ENCODE measurements at places on chromosomes 1 and 21.

- no peak for DNase-seq
- H3K27ac ChIP-seq: no peak overlapping the region
- H3K36me3 ChIP-seq: peaks cover 5% of the 10 kb centered on the region
These were observed 39.7 kb upstream of the DMRTA2 start for GRCh38 chr1:50462964-50463363.

DNA sequence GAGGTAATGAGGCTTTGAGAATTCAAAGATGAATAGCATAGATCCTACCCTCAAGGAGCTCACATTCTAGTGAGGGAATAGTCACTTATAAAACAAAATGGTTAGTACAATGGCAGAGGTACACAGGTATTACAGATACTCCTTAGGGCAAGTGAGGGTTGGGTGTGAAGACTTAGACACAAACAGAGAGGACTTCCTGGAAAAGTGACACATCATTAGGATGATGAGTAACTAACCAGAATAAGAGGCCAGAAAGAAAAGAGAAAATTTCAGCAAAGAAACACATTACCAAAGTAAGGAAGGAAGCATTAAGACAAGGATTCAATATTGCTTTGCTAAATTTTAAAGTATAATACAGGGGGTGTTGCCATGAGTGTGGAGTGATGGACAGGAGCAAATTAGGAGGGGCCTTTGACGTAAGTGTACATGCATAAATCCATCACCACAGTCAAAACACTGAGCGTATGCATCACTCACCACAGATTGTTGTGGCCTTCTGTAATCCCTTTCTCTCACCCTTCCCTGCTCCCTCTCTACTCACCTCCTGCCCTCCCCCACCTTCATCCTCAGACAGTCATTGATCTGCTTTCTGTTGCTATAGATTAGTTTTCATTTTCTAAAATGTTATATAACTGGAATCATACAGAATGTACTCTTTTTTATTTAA lies 7.9 kb downstream of the CD53 start:
- no peak for DNase-seq
- no peaks in the 10 kb centered on the region for H3K4me1 ChIP-seq
- no peak overlapping the region for H3K27ac ChIP-seq
- H3K36me3 ChIP-seq: no peaks in the 10 kb centered on the region

GRCh38 chr1:51172811-51173210 lies 63.3 kb upstream of the RNF11 start:
- H3K27ac ChIP-seq: no peak overlapping the region
- no peaks in the 10 kb centered on the region for H3K4me1 ChIP-seq
- H3K27me3 ChIP-seq: peaks cover 43% of the 10 kb centered on the region

DNA sequence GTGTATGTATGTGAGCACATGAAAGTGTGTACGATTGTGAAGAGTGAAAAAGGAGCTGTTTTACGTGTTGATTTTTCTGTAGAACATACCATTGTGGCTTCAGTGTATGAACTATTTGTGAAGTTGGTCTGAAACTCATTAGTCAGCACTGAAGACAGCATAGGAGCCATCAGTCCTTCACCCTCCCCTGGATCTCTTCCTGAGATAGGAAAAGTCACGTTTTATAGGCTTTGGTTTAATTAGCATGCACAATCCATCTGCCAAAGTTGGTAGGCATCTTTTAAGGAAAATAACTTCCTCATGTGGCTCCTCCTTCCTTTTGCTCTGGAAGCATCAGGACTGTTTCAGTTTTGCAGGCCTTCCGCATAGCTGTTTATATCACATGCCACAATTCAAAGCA lies 1.4 kb upstream of the RABIF start:
- peaks cover 11% of the 10 kb centered on the region for H3K4me1 ChIP-seq
- peaks cover 22% of the 10 kb centered on the region for H3K36me3 ChIP-seq
- no peak overlapping the region for H3K27ac ChIP-seq
- H3K27me3 ChIP-seq: no peaks in the 10 kb centered on the region
- no peak for DNase-seq
- no peak overlapping the region for H3K4me3 ChIP-seq

Measured in mesothelial cell of epicardium (in vitro differentiated cells).